NCI-H1930 (cell line): ENCODE measurements at places on chromosomes 5 and 9.
A peak's percentile ranks its signal among the peaks of the same experiment; 100 is the strongest.

GRCh38 chr9:126844085-126844484 lies 16.4 kb upstream of the ZBTB34 start:
- no peak for DNase-seq

DNA sequence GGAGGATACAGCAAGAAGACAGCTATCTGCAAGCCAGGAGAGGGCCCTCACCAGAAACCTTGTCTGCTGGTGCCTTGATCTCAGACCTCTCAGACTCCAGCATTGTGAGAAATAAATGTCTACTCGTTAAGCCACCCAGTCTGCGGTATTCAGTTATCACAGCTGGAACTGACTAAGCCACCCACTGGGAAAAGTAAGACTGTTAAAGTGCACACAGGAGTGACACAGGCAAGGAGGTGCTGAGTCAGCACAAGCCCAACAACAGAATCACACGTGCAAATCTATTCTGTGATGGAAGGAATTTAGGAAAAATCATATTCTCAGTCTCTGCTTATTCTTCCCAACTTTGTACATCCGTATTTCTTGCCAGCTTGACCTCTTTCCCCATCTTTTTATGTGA lies 200.0 kb downstream of the NR2F1-AS1 start:
- DNase-seq, result no peak

GRCh38 chr5:177183766-177184360 lies 50.3 kb downstream of the NSD1 start:
- no peak for DNase-seq

GRCh38 chr9:131238402-131239021 lies 37.8 kb downstream of the FAM78A start:
- DNase-seq, result no peak

DNA sequence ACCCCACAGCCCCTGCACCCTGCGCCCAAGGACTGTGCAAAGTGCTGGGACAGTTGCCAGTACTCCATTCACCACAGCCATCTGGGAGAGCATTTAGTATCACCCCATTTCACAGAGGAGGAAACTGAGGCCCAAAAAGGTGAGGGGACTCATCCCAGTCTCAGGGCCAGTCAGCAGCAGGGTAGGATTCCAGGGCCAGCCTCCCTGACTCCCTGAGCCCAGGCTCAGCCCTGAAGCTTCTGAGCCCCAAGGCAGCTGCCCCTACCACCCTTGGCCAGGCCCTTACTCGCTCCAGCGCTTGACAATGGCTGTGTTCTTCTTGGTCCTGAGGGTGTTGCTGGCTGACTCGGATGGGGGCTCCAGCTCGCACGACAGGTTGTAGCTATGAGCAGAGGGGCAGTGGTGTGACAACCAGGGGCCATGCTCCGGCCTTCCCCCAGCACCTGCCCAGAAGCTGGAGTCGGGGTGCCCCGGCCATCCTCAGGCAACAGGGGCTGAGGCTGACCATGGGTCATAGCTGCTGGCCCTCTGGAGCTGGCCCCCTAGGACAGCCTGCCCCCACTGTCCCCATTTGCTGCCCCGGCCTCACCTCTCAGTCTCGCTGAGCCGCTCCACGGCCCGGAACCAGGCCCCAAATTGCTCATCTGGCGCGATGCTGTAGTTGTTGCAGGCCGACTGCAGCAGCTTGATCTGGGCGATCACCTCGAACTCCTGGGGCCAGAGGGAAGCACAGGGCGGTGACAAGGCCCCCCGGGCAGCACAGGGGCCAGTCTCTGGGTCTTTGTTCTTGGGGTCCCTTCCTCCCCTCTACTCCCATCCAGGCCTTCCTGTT lies 18.6 kb downstream of the RALGDS start:
- no peak for DNase-seq

GRCh38 chr9:6015278-6016157 lies at the start of gene RANBP6:
Gene RANBP6 (minus strand): TSS chr9:6015624. CDS start chr9:6015607, 17 bp downstream.
- peak; percentile 83 for DNase-seq
